NCI-H748 treated with DMSO at 0.1 percent for 48 hours (cell line): ENCODE measurements at places on chromosomes 7 and 10.
A peak's percentile ranks its signal among the peaks of the same experiment; 100 is the strongest.

GRCh38 chr10:86962136-86962980 lies 4.0 kb downstream of the SNCG start:
- DNase-seq: no peak

DNA sequence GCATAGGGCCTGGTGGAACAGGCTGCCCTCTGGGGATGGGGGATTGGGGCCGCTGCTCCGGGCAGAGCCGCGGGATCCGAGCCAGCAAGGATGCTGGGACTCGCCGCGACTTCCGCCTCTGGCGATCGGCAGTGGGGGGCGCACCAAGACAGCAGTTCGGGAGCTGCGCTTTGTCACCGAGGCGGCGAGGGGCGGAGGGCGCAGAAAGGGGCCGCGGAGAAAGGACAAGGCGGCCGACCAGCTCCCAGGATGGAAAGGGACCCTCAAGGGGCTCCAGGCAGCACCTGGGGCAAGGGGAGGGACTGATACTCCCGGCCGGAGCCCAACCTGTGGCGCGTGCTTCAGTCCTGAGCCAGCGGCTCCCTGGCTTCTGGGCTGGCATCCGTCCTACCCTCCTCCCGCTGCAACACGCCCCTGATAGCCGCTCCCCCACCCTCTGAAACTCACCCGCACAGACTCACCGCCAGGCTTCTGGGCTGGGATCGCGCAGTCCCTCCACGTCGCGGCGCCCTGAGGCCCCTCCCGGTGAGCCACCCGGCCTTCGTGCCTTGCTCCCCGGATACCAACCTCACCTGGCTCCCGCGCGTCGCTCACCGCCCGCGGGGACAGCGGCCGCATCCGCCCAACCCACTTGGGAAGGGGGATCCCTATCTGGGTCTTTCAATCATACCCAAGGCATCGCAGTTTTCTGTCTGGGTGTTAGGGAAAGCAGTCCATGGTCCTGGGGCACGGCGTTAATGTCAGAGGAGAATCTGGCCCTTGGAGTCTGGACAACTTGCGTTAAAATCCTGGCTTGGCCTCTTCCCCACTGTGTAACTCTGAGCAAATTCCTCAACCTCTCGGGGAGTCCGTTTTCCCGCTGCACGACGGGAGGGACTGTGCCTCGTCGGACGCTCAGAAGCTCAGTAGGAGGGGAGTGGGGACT lies 7.0 kb upstream of the EVX1 start:
- peak; percentile 56 for DNase-seq

- DNase-seq: no peak
Measured at GRCh38 chr7:92641921-92642511, 51.8 kb upstream of the FAM133B start.

DNA sequence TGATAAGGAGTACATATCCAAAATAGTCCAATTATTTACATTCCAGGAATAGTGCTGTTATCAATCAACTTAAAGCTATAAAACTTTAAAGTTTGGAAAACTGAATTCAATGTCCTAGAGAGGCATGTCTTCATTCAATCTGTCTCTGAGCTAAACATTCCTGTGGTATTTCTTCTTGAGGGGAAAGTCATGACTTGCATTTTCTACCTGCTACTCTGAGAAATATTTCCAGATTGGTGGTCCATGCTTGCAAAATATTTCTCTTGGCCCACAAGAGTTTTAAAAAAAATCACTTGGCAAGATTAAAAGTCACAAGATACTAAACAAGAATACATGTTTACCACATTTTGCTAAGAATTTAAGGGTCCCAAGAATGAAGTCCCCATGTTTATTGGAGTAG lies 63.6 kb upstream of the HGF start:
- DNase-seq: no peak

DNA sequence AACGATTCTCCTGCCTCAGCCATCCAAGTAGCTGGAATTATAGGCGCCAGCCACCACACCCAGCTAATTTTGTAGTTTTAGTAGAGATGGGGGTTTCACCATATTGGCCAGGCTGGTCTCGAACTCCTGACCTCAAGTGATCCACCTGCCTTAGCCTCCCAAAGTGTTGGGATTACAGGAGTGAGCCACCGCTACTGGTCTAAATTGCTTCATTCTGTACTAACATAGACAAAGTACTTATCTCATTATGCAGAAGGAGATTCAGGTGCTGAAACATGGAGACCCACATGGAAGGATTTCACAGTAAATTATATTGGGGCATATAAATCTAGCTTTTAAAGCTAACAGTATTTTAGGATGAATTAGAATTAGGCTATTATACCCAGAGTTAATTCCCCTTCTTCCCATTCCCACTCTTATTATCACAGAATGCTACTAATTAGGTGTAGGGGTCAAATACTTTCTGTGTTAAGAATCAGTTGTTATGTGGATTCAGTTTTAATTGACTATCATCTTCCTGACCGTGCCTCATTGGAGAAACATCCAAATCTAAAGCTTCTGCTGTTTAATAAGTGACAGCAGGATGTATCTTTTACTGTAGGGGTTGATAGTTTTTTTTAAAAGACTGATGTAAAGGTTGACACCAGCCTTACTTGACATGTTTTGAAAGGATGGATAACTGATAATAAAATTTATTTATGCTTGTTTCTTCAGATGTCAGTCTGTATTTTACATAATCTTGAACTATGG lies 27.2 kb downstream of the ADK start:
- DNase-seq: no peak

DNA sequence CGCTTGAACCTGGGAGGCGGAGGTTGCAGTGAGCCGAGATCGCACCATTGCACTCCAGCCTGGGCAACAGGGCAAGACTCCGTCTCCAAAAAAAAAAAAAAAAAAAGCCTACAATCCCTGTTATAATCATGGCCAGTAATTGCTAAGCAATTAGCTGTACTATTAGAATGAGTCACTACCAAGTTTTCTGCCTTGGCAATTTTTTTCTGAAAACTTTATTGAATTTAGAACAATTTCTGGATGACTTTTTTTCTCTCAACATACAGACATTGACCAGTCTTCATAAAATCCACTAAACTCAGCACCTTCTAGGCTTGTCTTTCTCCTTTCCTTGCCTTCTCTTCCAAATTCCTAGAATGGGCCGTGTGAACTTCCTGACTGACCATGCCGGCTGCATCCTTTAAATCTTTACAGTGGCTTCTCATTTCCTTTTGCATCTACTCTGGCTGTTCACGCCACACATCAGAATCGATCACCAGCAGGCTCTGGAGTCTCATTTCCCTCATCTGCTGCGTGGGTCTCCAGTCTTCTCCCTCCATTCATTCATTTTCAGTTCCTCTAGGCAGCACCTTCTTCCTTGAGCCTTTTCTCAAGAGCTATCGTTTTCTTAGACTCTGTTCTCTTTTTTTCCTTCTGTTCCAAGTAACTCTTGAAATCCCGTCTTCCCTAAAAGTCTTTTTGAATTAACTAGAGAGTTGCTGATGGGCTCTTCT lies 107.9 kb downstream of the KAT6B start:
- no peak for DNase-seq
